T-helper 22 cell (primary cell): ENCODE measurements at places on chromosomes 6 and 20.

DNA sequence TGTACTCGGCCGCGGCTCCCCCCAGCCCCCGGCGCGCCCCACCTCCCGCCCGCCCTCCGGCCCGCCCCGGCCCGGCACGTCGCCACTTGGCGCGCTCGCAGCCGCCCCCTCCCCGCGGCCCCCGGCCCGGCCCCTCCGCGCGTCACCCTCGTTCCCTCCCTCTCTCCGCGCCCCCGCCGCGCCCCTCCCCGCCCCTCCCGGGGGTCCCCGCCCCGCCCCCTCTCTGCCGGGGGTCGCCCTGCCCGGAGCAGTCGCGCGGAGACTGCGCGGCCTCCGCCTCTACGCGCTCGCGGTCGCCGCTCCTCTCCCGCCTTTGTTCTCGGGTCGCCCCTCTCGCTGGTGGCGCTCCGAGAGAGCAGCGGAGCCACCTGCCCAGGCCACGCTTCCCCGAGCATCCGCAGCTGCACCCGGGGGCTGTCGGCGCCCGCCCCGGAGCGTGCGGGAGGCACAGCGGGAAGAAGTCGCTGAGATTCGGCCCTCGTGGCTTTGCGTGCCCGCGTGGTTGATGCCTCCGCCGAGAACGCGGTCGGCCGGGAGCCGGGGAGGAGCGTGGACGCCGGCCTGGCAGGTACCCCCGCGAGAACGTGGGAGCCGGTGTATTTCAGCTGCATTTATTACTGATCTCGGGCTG, at the start of gene PHF10:
TSS of gene PHF10 (minus strand) at position 7 of the 631 bp plus-strand sequence. CDS start 569 bp downstream, outside the sequence.
- DNase-seq, result peak; percentile 63

GRCh38 chr20:58144096-58144495, 84.4 kb downstream of the ANKRD60 start:
- DNase-seq, result no peak

DNA sequence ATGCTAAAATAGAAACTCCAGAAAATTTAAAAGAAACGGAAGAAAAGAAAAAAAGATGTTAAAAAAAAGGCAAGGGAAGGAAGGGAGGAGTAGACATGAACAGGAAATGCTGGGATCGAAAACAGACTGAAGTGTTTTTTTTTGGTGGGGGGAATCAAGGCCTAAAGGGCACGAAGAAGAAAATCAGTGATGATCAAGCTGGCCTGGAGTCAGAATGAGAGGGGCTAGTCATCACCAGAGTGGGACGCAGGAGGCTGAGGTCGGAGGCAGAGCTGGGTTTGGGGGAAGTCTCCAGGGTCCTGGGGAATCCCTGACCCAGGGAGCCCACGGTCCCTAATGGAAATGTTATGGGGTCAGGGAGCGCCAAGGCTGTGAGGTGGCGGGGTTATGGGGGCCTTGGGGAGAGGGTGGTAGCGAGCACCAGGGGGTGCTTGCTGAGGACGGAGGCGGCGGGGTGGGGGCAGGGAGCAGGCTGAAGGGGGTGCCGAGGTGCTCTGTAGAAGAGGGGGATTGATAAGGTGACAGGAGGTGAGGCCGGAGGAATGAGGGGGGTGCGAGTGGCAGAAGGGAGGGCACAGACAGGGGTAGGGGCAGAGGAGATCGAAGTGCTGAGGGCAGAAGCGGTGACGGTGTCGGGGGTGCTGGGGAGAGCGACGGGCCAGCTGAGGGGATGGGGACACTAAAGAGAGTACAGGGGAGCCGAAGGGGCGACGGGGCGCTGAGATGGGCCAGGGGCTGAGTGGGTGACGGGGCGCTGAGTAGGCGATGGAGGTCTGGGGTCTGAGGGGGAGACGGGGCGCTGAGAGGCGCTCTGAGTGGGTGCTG, 684 bp downstream of the ZNFX1 start:
- no peak for DNase-seq

- no peak for DNase-seq
These were observed 66.6 kb downstream of the HIVEP2 start for GRCh38 chr6:142878407-142878806.

GRCh38 chr6:161327360-161327953, 53.6 kb upstream of the AGPAT4 start:
- no peak for DNase-seq

DNA sequence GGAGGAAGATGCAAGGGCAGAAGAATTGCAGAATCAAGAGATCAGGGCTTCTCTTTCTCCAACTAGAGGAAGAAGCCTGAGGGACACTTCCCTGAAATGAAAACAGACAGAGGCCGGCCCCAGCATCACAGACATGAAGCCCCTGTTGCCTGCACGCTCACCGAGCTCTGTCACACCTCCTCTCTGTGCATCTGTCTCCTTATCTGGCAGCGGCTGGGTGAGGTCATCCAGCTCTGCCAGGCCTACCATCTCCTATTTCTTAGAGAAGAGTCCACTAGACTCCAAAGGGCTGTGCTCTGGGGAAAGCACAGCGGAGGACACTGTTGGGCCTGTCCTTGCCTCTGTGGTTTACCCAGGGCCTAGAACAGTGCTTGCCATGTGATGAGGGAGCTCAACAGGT, 71.9 kb upstream of the MLN start:
- DNase-seq, result no peak

DNA sequence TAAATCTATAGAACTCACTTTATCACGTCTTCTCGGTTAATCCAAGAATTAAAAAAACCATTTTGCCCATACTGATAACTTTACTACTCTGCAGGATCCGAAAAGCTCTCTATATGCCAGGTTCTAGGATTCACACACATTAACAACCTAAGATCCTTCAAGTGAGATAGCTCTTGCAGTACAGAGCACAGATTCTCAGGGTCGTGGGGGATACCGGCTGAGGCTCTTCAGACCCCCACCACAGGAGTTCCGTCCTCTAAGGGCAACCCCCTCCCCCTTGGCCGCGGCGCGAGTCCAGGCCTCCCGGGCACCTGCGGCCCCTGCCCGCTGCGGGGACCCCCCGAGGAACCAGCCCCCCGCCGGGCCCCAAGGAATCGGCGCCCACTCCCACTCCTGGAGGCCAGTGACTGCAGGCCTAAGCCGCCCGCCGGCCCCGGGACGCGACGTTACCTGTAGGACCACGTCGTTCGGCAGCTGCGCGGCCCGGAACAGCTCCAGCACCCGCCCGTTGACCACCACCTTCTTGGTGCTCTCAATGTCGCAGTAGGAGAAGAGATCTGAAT, 892 bp downstream of the REPS1 start:
- no peak for DNase-seq

- no peak for DNase-seq
These were observed 216.1 kb downstream of the FOXA2 start for GRCh38 chr20:22368235-22368634.

GRCh38 chr6:159118924-159119323, 50.3 kb upstream of the FNDC1 start:
- DNase-seq, result no peak

GRCh38 chr6:24827162-24827561, 28.4 kb upstream of the ARMH2 start:
- DNase-seq, result no peak

DNA sequence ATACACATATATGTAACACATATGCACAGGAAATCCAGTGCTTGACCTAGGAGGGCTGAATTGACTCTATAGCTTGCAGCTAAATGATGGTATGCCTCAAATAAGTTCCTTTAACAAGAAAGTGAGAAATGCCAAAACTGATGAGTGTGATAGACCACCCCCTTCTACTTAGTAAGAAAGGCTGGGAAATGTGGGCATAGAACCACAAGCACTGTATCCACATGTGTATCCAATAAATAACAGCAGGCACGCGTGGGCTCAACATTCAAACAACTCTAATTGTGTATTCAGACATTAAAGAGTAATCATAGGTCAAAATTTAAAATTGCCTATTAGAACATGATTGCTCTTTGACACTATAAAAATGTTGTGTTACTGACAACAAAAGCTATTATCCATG, 54.1 kb downstream of the FAM83B start:
- DNase-seq, result no peak

DNA sequence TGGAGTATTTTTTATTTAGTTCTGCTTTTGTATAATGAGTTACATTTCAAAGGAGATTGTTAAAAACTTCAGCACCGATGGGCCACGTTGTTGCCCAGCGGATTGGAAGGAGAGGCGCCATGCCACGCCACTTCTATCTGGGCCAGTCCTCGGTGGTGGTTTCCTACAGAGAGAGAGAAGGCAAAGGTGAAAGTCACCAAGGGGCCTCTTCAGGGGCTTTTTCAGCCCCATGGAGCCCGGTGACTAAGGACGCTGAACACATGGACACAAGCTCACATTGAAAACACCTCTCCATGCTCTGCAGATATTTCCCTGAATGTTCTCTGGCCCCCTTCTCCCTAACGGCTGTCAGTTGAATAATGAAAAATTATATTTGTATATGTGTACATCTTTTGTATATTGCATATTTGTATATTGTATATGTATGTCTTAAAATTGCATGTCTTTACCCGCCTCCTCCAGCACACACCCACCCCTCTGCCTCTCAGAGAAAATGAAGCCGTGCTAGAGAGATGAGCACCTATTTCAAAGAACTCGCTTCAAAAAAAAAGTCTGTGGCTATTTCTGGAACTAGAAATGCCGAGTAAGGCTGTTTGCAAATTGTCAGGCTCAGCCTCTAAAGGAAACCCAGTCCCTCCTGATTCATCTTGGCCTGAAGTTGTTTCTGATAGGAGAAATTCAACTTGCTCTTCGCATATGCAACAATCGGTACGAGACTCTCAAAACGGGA, 91.9 kb upstream of the CDH4 start:
- DNase-seq, result no peak

DNA sequence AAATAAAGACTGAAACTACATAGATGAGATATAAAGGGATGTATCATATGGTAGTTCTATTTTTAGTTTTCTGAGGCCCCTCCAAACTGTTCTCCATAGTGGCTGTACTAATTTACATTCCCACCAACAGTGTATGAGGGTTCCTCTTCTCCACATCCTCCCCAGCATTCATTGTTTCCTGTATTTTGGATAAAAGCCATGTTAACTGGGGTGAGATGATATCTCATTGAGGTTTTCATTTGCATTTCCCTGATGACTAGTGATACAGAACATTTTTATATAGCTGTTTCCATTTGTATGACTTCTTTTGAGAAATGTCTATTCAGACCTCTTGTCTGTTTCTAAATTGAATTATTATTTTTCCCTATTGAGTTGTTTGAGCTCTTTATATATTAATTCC, 229.3 kb downstream of the RFPL4B start:
- DNase-seq, result no peak

- no peak for DNase-seq
These were observed 217.7 kb upstream of the RIN2 start for GRCh38 chr20:19540392-19540791.

DNA sequence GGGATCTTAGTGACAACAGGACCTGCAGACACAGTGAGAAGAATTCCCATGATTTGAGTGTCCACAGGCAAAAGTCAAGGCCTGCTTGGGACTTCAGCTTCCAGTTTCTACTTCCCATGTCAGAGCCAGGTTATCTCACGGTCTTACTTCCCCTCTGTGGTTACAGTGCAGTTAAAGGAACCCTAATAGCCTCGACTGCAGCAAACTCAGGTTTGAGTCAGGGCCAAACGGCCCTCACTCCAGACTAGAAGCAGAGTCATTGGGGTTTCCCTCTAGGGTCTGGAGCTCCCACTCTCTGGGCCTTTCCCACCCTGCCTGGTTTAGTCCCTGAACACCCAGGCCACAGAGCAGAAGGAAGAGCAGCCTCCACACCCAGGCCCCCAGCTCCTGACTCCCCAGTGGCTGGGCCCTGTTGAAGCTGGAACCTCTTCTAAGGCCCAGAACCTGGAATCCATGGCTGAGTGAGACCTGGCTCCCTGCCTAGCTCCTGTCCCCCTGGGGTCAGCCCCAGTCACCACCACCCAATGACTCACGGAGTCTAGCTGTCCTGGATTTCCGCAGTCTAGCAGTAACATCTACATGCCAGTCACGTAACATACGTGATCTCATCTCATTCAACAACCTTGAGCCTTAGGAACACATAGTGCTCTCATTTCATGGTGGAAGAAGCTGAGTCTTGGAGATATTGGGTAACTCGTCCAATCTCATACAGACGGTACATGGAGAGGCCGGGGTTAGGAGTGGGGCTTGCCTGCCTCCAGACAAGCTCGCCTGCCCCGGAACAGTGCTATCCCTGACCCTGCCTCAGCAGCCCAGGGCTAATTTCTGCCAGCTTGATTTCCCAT, 9.2 kb upstream of the GHRH start:
- no peak for DNase-seq

- no peak for DNase-seq
These were observed 44.1 kb downstream of the STK4 start for GRCh38 chr20:45010399-45010828.

- DNase-seq, result no peak
These were observed 9.7 kb downstream of the LRRN4 start for GRCh38 chr20:6044115-6044514.
